Germinal center (tissue), 1 donor: ENCODE measurements at places on chromosomes 11 and 22.
A peak's percentile ranks its signal among the peaks of the same experiment; 100 is the strongest.

DNA sequence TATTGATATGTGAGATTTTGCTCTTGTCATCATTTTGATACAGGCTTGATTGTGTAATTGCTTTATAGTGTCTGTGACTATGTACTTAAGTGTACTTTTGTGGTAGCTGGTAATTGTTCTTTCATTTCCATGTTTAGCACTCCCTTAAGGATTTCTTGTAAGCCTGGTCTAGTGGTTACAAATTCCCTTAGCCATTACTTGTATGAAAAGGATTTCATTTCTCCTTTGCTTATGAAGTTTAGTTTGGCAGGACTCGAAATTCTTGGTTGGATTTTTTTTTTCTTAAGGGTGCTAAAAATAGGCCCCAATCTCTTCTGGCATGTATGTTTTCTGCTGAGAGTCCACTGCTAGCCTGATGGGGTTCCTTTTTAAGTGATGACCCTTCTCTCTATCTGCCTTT lies 346.8 kb downstream of the JRKL start:
- no peak for DNase-seq

DNA sequence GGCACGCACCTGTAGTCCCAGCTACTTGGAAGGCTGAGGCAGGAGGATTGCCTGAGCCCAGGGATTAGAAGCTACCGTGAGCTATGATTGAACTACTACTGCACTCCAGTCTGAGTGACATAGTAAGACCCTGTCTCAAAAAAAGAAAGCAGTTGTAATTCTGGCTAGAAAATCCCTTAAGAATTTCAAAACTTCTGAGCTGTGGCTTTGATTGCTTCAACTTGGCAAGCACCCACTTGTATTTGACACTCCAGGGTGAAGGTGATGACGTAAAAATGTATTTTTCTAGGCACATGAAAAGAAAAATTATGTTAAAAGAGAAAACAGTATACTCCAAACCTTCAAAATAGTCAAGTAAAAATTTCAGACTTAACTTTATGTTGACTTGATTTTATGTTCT lies 23.6 kb upstream of the ALKBH3 start:
- DNase-seq = no peak

DNA sequence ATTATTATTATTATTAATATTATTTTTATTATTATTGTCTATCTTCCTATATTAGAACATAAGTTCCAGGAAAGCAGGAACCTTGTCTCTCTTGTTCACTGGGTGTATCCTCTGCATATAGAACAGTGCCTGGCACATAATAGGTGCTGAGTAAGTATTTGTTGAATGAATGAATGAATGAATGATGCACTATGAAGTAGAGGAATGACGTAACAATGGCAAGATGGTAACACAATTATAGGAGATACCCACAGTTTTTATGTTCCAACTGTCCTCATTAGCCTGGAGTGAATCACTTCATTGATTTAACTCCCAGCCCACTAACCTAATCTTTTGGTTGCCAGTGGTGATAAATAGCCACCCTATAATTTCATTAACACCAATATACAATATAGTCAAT lies 2.1 kb downstream of the KDM4D start:
- DNase-seq = no peak

GRCh38 chr11:16262645-16262955 lies 93.7 kb downstream of the SOX6 start:
- no peak for DNase-seq

DNA sequence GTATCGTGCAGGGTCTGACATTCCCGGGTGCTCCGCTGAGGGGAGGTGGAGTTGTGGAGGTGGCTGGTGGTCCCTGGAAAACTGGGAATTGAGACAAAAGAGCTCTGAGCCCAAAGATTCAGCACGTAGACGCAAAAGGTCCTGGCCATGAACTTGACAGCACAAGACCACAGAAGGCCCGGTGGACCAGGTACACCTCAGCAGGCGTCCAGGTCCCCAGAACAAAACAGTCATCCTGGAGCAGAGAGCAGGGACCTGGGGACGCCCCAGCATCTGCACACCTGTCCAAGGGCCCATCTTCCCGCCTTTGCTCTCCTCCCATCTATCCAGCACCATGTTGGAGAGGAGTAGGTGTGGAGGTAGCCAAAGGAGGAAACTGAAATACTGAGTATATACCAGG lies 13.8 kb upstream of the MB start:
- no peak for DNase-seq

DNA sequence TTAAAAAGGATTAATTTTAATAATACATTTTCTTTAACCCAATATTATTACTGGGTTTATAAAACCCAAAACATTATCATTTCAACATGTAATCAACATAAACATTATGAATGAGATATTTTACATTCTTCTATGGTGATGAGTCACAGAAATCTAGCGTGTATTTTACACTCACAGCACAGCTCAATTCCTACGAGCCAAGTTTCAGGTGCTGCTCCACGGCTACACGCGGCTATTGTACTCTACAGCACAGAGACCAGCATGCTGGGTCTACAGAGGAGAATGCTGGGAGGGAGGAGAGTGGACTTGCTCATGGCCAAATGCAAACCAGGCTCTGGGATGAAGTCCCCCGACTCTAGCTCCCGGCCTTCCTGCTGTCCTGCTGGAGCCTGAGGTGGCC lies 72.0 kb upstream of the LMO1 start:
- DNase-seq = no peak

DNA sequence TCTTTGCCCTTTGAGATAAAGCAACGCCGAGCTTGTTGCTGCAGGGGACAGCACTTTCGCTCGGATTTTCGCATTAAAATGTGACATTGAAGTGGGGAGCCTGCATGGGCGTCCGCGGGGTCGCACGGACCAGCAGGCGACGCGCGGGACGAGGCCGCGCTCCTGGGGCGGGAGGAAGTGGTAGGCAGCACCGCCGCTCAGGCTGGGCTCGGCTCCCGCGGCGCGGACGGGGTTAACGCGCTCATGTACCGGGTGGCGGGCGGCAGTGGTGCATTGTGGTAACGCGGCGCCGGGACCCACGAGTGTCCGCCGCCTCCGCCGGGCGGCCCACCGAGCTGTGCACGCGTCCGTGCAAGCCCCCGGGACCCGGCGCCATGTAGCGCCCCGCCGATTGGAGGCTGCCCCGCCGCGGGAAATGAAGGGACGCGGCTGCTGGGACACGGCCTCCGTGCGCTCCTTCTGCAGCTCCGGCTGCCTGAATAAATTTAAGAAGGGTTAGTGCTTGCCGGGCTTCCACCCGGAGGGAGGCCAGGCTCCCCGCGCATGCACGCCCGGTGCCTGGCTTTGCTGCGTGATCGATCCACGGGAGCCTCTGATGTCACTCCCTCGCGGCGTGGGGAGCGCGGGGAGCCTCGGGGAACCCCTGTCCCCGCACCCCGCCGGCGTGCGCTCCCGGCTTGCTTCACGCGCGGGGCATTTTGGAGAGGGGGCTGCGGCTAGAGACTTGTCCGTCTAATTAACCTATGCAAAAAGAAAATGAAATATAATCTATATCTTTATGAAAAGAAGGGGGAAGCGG lies 127.7 kb downstream of the OSBP2 start:
- no peak for DNase-seq

GRCh38 chr11:26198532-26199096 lies 133.3 kb upstream of the ANO3 start:
- no peak for DNase-seq

GRCh38 chr11:21811572-21811971 lies 381.3 kb upstream of the ANO5 start:
- no peak for DNase-seq

DNA sequence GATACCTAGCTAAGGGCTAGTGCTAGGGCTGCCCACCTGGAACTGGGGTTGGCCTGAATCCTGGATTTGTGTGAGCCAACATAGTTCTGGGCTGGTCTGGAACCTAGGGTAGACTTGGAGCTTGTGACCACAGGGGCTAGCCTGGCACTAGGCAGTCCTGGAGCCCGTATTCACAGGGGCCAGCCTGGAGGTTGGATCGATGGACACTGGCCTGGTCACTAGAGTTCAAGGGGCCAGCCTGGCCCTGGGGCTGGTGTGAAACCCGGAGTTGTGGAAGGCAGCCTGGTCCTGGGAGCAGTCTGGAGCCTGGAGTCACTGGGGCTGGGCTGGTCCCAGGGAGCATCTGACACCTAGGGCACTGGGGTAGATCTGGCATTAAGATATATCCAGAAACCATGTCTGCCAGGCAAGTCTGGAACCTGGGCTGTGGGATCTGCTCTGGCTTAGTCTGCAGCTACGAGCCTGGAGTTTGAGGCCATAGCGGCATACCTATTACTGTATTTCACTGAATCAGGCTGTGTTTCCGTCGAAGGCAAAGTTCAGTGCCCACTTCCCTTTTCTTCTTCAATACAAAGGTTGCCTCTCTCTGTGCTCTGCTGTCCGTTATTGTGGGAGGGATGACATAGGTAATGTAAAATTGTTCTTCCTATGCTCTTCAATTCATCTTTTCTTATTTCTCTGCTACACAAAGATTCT lies 9.1 kb upstream of the GLYATL1B start:
- peak; percentile 68 for DNase-seq

- DNase-seq = no peak
Observed at GRCh38 chr11:120778685-120779490, 245.0 kb upstream of the TBCEL start.

GRCh38 chr22:17851759-17852158 lies 77.5 kb upstream of the BID start:
- DNase-seq = no peak

DNA sequence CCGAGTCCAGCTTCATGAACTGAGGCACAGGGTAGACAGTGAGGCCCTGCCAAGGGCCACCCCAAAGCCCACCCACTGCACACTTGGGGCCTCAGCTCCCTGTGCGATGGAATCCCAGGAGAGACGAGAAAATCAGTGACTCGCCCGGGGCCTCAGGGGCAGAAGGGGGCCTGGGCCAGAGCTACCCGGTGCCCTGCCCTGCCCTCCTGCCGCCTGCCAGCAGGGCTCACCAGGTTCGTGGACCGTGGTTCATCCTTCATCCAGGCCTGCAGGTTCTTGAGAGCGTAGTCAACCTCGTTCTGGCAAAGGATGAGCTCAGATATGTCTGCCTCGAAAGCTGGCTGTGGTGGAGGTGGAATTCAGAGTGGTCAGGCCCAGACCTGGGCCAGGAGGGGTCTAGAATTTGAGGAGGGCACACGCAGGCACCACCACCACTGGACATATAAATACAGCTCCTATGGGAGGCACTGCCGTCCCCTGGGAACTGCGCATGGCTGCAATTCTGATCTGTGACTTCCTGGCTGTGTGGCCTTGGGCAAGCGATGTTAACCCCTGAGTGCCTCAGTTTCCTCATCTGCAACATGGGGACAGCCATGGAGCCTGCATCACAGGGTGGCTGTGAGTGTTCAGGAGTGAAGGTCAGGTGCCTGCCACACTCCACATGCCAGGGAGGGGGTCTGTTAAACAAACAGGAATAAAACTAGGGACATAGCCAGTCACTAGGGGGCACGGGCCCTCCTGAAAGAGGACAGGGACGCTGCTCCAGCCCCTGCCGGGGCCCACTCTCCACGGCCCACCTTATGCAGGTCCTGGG lies 7.5 kb downstream of the ALDH3B2 start:
- DNase-seq = no peak

- DNase-seq = no peak
Observed at GRCh38 chr11:129259931-129260348, 67.8 kb upstream of the ARHGAP32 start.

- no peak for DNase-seq
Observed at GRCh38 chr11:2275334-2276279, 5.2 kb upstream of the ASCL2 start.

DNA sequence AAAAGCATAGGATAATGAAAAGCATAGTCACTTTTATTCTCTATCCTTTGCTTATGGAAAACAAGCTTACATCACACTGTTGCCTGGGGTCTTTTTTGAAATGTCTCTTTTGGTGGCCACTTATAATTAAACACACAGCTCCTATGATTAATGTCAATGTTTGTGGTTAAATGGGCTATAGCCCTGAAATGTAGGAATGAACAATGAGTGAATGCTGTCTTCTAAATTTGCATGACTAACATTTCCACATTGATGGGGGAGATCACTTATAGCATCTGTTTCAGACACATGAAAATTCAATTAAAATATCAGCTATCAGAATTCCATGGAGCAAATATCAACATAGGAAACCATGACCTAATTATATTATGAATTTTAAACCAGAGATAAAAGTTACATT lies 171.4 kb upstream of the FAT3 start:
- DNase-seq = no peak

- DNase-seq = peak; percentile 34
Observed at GRCh38 chr11:120564573-120565311, 53.2 kb downstream of the GRIK4 start.

- no peak for DNase-seq
Observed at GRCh38 chr11:1155274-1155693, 2.5 kb upstream of the MUC5AC start.

DNA sequence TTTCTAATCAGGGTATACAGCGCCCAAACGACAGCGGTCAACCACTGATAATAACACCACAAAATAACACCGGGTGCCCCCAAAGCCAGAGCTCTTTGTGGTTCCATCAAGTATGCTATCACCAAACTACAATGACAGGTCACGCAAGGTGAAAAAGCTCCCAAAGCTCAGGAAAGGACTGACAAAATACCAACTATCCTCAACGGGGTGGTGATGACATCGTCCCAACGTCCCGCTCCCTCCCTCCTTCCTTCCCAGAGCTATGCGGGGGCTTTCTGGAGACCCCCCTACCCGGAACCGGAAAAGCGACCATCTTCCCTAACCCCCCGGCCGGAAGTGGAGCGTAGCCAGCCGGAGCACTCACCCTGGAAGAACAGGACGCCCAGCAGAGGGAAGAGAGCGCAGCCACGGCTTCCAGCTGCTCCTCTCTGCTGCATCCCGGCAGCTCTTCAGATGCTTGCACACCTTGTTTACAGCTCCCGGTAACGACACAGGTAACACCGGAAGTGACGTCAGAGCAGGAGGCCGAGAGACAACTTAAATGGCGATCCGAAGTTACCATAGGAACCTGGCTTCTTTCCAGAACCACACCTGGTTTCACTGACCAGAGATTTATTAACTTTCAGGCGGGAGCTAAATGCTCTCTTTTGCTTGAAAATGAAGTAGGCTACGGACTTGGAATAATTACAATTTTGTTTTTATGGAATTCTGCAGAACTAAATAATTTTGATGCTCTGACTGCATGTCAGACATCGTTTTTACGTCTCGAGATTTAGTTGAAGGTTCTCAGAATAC lies at the start of gene MPZL3:
MPZL3 (minus strand) TSS at position 508 of the 795 bp plus-strand sequence; CDS start at position 437, 71 bp downstream.
- peak; percentile 81 for DNase-seq

DNA sequence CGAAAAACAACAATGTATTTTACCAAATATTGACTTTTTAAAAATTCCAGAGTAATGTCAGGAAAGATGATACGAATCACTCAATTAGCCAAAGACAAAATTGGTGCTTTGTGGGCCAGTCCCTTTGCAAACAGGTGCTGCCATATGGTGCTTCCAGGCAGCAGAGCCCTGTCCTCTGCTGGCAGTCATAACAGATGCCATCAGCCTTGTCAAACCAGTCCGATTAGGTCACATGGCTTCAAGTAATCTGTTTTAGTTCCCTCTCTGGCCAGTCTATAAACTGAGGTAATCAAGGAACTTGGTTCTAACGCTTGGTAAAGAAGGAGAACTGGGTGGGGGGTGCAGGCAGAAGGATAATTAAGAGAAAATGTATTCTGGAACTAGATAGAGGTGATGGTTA lies 49.1 kb upstream of the CAPRIN1 start:
- DNase-seq = no peak

- peak; percentile 96 for DNase-seq
Observed at GRCh38 chr11:121292495-121293287, at the start of gene SC5D. TSS of gene SC5D (plus strand) at chr11:121292771. CDS start at chr11:121303376, 10,605 bp downstream.

- DNase-seq = no peak
Observed at GRCh38 chr22:37488337-37489135, 2.4 kb upstream of the MFNG start.

- no peak for DNase-seq
Observed at GRCh38 chr11:2844116-2844842, 41.3 kb downstream of the CDKN1C start.

- no peak for DNase-seq
Observed at GRCh38 chr11:75470476-75471080, 37.6 kb upstream of the KLHL35 start.

GRCh38 chr22:23215294-23216241 lies 35.3 kb downstream of the BCR start:
- no peak for DNase-seq
